Hepatocyte (in vitro differentiated cells): ENCODE measurements at places on chromosomes 13 and 19. TPM values are rescaled to one million over a fixed set of nuclear protein-coding genes. Genes with fewer than 3 reads are reported as not detected.

GRCh38 chr13:93476175-93476574, 249.6 kb downstream of the GPC6 start:
- no peak overlapping the region for H3K4me3 ChIP-seq
- H3K4me1 ChIP-seq = peaks cover 4% of the 10 kb centered on the region
- peak; percentile 29 for DNase-seq
- no peak overlapping the region for H3K27ac ChIP-seq

DNA sequence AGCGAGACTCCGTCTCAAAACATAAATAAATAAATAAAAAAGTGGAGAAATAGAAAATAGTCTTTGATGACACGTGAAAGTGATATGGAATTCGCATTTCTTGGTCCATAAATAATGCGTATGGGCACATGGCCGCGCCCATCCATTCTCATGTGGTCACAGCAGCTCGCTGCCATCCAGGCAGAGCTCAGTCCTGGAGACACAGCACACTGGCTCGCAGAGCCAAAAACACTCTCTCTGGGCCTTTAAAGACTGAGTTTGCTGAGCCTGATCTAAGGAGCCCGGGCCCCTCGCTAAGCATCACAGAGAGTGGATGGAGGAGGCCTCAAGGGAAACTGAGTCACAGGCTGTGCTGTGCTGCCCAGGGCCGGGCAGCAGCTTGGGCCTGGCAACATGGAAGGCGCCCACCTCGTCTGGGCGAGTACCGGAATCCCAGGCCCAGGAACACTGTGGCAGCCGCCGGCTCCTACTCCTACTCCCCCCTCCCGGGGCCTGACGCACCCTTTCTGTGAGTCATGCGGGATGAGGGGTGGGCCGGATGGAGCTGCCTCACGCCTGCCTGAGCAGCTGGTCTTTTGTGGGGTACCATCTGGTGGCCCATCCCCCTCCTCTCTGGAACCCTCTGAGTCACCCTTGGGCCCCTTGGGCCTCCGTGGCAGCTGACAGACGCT, 28.9 kb upstream of the CACTIN start:
- peak; percentile 76 for DNase-seq
- peak overlapping the region; percentile 82 for H3K27ac ChIP-seq
- no peak overlapping the region for H3K4me3 ChIP-seq
- H3K36me3 ChIP-seq = no peaks in the 10 kb centered on the region

DNA sequence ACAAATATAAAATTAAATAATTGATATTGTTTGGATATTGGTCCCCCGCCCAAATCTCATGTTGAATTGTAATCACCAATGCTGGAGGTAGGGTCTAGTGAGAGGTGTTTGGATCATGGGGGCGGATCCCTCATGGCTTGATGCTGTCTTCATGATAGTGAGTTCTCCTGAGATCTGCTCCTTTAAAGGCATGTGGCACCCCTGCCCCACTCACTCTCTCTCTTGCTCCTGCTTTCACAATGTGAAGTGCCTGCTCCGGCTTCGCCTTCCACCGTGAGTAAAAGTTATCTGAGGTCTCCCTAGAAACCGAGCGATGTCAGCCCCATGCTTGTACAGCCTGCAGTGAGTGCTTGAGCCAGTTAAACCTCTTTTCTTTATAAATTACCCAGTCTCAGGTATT, 248.2 kb downstream of the PCDH9 start:
- H3K27ac ChIP-seq = no peak overlapping the region
- H3K36me3 ChIP-seq = no peaks in the 10 kb centered on the region
- no peaks in the 10 kb centered on the region for H3K4me1 ChIP-seq

DNA sequence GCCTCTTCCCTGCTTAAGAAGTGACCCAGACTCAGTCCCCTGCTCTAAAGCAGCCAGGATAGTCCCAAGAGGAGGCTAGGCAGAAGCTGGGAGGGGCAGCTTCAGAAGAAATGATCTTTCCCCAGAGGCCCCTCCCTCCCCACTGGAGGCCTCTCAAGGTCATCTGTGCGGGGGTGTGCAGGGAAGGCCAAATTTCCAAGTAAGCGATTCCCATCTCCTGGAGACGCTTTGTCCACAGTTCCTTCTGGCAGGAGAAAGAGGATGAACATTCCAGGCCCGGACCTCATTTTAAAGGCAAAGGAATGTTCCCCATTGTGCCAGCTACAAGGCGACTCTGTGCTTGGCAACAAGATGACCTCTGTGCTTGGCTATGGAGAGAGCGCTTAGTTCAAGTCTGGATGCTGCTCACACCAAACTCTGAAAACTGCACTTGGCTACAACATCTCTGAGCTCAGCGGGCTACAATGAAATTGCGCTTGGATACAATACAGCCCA, 23.5 kb downstream of the COL5A3 start:
- H3K4me1 ChIP-seq = no peaks in the 10 kb centered on the region
- no peak overlapping the region for H3K4me3 ChIP-seq
- H3K27ac ChIP-seq = no peak overlapping the region

DNA sequence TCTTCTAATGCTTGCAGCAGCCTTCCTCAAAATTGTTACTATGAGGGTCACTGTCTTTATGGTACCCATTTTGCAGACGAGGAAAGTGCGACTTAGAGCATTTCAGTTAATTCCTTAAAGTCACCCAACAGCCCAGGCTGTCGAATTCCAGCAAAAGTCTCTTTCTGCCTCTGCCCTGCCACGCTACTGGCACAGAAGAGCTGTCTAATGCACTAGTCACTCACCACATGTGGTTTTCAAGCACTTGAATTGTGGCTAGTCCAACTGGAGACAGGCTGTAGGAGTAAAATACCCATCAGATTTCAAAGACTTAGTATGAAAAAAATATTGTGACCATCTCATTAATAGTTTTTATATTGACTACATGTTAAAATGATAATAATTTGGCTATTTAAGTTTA, 1.7 kb downstream of the FPR1 start:
- no peak overlapping the region for H3K4me3 ChIP-seq
- H3K36me3 ChIP-seq = no peaks in the 10 kb centered on the region
- no peaks in the 10 kb centered on the region for H3K4me1 ChIP-seq

DNA sequence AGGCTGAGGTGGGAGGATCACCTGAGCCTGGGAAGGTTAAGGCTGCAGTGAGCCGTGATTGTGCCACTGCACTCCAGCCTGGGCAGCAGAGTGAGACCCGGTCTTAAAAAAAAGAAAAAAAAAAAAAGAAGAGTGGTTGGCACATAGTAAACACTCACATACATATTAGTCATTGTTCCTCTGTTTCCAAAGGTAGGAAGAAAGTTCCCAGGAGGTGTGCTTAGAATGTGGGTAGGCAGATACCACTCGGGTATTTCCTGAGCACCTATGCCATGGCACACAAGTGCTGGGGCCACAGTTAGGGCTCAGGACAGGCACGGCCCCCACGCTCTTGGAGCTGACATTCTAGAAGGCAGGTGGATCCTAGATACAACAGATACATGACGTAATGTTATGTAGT, 41.4 kb downstream of the SIPA1L3 start:
- H3K27me3 ChIP-seq = no peaks in the 10 kb centered on the region
- H3K4me3 ChIP-seq = no peak overlapping the region
- DNase-seq = no peak
- no peaks in the 10 kb centered on the region for H3K36me3 ChIP-seq

GRCh38 chr19:39405261-39405957, 1.2 kb upstream of the ZFP36 start:
- no peak for DNase-seq
- H3K36me3 ChIP-seq = no peaks in the 10 kb centered on the region
- H3K4me3 ChIP-seq = no peak overlapping the region
- H3K27ac ChIP-seq = peak overlapping the region; percentile 100

GRCh38 chr19:19429361-19429760, 23.9 kb downstream of the GATAD2A start:
- no peak for DNase-seq
- no peaks in the 10 kb centered on the region for H3K36me3 ChIP-seq
- no peak overlapping the region for H3K27ac ChIP-seq
- no peaks in the 10 kb centered on the region for H3K4me1 ChIP-seq

DNA sequence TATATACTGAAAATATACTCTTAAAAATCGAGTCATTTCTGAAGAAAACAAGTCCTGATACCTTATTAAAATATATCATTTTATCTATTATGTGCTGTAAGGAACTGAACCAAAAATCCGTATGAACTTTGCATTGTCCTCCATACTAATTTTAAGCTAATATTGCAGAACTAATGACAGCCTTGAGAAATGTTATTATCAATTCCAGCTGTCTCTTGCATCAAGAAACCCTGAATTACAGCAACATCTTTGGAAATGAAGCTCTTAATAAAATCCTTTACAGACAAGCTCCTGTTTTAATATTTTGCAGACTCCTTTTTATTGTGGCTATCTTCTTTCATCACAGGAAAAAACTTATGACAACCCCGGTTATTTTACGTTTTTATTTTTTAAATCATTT, 1335.3 kb downstream of the EFNB2 start:
- H3K4me3 ChIP-seq = no peak overlapping the region
- no peaks in the 10 kb centered on the region for H3K27me3 ChIP-seq
- H3K27ac ChIP-seq = no peak overlapping the region
- H3K4me1 ChIP-seq = no peaks in the 10 kb centered on the region

DNA sequence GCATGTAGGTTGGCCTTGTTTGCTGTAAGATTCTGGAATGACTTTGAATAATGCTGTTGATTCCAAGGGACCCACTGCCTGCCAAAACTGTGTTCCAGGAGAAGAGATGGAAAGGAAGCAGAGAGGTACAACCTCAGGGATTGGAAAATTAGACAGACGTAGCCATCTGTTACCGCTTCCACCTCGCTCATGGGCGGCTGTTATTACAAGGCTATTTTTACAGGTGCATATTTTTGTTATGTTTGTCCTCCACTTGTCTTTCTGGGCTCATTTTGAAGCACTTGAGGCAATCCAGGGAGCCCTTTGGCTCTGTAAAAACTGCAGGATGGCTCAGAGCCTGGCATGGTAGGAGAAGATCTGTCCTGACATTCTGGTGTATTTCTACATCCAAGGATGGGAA, 276.4 kb upstream of the TMTC4 start:
- H3K36me3 ChIP-seq = no peaks in the 10 kb centered on the region
- H3K4me3 ChIP-seq = no peak overlapping the region
- no peaks in the 10 kb centered on the region for H3K27me3 ChIP-seq
- H3K4me1 ChIP-seq = no peaks in the 10 kb centered on the region

GRCh38 chr13:97274829-97275649, 52.9 kb downstream of the MBNL2 start:
- H3K4me3 ChIP-seq = no peak overlapping the region
- no peaks in the 10 kb centered on the region for H3K27me3 ChIP-seq
- H3K36me3 ChIP-seq = no peaks in the 10 kb centered on the region
- peak; percentile 41 for DNase-seq
- peaks cover 47% of the 10 kb centered on the region for H3K4me1 ChIP-seq
- peak overlapping the region; percentile 62 for H3K27ac ChIP-seq

DNA sequence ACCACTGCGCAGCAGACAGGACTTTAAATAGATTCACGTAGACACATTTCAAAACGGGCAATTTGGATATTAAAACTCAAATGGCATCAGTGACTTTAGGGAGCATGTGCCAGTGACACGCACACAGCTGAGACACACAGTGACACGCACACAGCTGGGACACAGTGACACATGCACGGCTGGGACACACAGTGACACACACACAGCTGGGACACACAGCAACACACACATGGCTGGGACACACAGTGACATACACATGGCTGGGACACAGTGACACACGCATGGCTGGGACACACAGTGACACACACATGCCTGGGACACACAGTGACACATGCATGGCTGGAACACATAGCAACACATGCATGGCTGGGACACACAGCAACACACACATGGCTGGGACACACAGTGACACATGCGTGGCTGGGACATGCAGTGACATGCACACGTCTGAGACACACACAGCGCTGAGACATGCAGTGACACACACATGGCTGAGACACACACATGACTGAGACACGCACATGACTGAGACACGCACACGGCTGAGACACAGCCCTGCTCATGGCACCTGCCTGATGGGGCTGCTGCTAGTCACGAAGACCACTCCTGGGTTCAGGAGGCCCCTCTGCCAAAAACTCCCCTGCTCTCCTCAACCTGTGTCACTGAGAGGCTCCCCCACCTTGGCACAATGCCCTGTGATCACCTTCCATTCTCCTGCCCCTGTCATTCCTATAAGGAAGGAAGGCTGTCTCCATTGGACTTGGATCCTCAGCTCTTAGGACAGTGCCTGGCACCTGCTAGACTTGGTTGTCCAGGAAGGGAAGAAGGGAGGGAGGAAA, 52.5 kb downstream of the SOX1 start:
- no peak overlapping the region for H3K27ac ChIP-seq
- H3K4me3 ChIP-seq = no peak overlapping the region
- H3K4me1 ChIP-seq = no peaks in the 10 kb centered on the region
- no peaks in the 10 kb centered on the region for H3K36me3 ChIP-seq
- peaks cover 14% of the 10 kb centered on the region for H3K27me3 ChIP-seq
- no peak for DNase-seq

DNA sequence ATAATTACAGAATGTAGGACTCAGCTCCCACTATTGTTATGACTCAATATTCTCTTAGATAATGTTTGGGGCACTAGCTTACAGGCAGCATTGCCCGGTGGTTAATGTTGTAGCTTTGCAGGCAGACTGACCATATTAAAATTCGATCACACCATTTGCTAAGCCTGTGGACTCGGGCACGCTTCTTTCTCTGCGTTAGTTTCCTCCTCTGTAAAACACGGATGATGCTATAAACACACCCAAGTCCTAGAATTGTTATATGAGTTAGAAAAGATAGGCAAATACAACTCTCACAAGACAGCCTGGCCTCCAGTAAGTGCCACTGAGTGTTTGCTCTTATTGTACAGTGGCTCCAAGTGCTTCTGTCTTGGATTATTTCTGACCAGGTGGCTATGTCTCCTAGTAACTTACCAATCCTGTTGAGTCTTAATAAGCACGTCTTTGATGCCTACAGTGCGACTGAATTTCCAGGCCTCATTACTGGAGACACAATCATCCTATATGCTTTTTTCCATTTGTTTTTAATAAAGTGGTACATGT, 50.0 kb upstream of the ALOX5AP start:
- no peaks in the 10 kb centered on the region for H3K27me3 ChIP-seq
- DNase-seq = peak; percentile 8
- H3K4me1 ChIP-seq = peaks cover 8% of the 10 kb centered on the region
- no peak overlapping the region for H3K27ac ChIP-seq

The CDC34 gene
- total RNA-seq = 89.9 and 105 TPM in 2 replicates

The JSRP1 gene
- 0.30 TPM in 1 of 2 replicates, not detected in the other for total RNA-seq

The LINGO3 gene
- not detected in 2 replicates for total RNA-seq

The ZNF345 gene
- 4.8 and 7.9 TPM in 2 replicates for total RNA-seq

The CLEC4G gene
- not detected in 2 replicates for total RNA-seq

The NUP62 gene
- 21.3 and 33.8 TPM in 2 replicates for total RNA-seq

The CADM4 gene
- total RNA-seq = 22.7 and 24.4 TPM in 2 replicates
